ENCODE measurements at places on chromosomes 2 and 18. TPM values are rescaled to one million over a fixed set of nuclear protein-coding genes. Genes with fewer than 3 reads are reported as not detected.
A peak's percentile ranks its signal among the peaks of the same experiment; 100 is the strongest.

- H3K4me1 ChIP-seq: no peaks in the 10 kb centered on the region
- H3K27ac ChIP-seq: no peak overlapping the region
- no peaks in the 10 kb centered on the region for H3K36me3 ChIP-seq
- peaks cover 3% of the 10 kb centered on the region for H3K27me3 ChIP-seq
- DNase-seq: no peak
- no peak overlapping the region for H3K4me3 ChIP-seq
Measured at GRCh38 chr2:71785516-71785981, 332.2 kb downstream of the DYSF start.

Gene PER2
- 19.0 TPM for total RNA-seq

DNA sequence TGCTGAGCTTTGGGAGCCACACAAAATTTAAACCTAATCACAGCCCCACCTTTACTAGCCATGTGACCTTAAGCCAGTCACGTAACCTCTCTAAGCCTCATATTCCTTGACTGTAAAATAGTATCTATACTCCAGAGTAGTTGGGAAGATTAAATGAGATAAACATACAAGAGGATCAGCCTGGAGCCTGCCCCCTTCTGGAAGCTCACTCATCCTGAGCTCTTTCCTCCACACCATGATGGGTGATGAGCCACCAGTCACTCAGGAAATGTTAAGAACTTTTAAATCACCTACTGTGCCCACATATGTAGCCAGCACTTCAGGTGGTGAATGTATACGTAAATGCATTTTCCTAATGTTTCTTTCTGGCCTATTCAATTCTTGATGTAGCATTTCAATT is 195.9 kb upstream of the DDX18 start:
- H3K4me3 ChIP-seq: no peak overlapping the region
- no peak overlapping the region for H3K27ac ChIP-seq
- no peak for DNase-seq
- H3K36me3 ChIP-seq: no peaks in the 10 kb centered on the region

Gene TLX2
- 1.2 TPM for total RNA-seq

DNA sequence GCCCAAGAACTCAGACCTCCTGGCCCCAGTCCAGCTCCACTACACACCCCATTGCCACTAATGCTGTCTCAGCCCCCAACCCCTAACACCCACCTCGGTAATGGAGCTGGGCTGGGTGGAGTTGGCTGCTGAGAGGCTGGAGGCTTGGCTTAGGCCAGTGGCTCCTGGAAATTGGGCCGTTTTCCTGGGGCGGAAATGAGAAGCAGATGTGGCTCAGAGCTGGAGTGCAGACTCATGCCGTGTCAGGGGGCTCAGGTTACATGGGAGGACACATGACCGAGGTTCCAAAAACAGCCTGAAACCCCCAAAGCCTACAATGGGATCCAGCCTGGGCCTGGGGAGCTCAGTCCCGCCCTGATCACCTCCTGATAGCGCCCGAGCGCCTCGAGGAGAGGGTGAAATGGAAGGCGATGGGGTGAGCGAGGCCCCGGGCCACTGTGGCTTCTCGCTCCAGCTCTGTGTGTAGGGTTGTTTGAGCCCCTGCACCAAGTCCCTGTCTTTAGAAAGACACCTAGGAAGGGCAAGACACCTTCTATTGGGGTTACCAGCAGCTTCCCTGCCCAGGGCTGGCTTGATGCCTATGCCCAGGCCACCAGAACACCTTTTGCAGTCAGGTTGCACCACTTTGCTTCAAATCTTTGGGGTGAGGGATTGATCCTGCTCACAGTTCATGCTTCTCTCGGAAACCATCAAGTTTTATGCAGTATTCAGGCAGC is 175.7 kb upstream of the HAAO start:
- H3K4me3 ChIP-seq: no peak overlapping the region
- no peaks in the 10 kb centered on the region for H3K36me3 ChIP-seq
- H3K27me3 ChIP-seq: peaks cover 2% of the 10 kb centered on the region

Gene DNAJC27
- 7.0 TPM for total RNA-seq

GRCh38 chr2:68043032-68043431 is 19.8 kb downstream of the C1D start:
- DNase-seq: no peak
- H3K4me1 ChIP-seq: no peaks in the 10 kb centered on the region
- no peak overlapping the region for H3K4me3 ChIP-seq
- no peak overlapping the region for H3K27ac ChIP-seq
- peaks cover 9% of the 10 kb centered on the region for H3K36me3 ChIP-seq

GRCh38 chr2:217711188-217711587 is 291.6 kb downstream of the TNS1 start:
- no peaks in the 10 kb centered on the region for H3K27me3 ChIP-seq
- H3K4me3 ChIP-seq: no peak overlapping the region
- H3K4me1 ChIP-seq: no peaks in the 10 kb centered on the region
- no peaks in the 10 kb centered on the region for H3K36me3 ChIP-seq
- DNase-seq: no peak

Gene REG1A
- total RNA-seq: not detected

DNA sequence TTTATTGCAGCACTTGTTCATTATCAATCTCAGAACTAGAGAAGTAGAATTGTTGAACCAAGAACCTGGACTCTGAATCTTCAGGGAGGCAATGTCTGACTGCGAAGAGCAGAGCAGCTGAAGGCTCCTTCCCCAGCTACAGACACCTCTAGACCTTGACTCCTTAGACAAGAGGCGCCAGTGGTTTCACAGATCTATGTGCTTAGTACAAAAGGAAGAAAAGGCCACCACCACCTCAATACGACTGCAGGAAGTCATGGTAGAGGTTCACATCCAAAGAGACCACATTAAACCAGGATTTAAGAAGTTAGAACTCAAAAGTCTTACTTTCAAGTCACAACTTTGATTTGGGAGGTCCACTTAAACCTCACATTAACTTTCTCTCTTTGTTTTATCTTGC is 158.1 kb upstream of the VRK2 start:
- H3K36me3 ChIP-seq: no peaks in the 10 kb centered on the region
- no peaks in the 10 kb centered on the region for H3K4me1 ChIP-seq
- peaks cover 6% of the 10 kb centered on the region for H3K27me3 ChIP-seq
- no peak for DNase-seq
- no peak overlapping the region for H3K27ac ChIP-seq
- no peak overlapping the region for H3K4me3 ChIP-seq

Gene ST6GAL2
- total RNA-seq: not detected

DNA sequence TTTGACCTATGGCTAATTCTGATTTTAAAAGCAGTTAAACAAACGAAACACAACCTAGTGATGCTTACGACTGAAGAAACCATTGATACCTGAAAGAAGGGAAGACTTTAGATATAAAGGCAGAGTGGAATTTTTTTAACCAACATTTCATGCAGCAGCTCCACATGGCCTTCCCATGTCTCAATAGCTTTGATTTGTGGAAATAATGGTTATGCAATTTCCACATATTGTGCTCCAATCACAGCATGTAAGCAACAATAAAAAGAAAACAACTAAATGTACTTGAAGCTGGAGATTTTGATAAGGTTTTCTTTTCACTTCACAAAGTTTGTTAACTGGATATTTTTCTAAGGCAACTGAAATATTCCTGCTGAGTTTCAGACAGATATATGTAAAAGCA is 82.0 kb upstream of the SLC39A10 start:
- no peaks in the 10 kb centered on the region for H3K27me3 ChIP-seq
- H3K4me3 ChIP-seq: no peak overlapping the region
- H3K4me1 ChIP-seq: peaks cover 59% of the 10 kb centered on the region
- H3K27ac ChIP-seq: no peak overlapping the region

Gene PTH2R
- 0.10 TPM for total RNA-seq

Gene PROM2
- total RNA-seq: 0.37 TPM

DNA sequence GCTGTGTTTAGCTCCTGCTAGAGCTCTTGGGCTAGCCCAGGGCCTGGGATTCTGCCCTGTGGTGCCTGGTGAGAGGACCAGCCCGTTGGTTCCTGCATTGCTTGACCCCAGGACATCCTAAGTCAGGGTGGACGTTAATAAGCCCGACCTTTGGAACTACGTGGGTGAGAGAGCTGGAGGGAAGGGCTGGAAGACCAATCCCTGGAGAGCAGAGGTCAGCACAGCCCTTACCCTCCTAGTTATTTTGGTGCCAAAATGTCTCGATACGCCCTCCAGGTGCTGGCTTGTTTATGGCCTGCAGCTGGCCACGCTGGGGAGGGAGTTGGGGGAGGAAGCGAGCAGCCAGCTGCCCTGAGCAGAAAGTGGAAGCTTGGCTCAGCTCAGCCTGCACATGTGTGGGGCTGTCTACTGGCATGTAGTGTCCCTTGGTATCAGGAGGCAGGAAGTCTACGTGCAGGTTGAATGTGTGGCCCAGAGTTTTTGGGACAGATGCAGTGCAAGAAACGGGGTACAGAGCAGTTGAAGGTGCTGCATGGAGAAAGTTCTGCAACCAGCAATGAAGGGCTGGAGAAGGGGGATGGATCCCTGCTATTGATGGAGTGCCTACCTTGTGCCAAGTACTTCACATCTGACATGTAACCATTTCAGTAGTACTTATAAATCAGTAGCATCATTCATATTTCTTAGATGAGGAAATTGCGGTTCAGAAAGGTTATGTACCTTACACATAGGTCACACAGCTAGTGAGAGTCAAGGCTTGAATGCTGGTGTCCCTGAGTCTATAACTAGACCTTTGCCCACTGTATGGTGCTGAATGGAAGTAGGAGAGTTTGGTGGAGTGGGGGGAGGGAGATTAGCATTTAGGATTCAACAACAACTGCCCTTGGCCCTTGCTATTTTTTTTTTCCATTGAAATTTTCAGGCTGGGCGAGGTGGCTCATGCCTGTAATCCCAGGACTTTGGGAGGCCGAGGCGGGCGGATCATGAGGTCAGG is 5.0 kb upstream of the DGKD start:
- DNase-seq: no peak
- H3K4me1 ChIP-seq: peaks cover 31% of the 10 kb centered on the region
- no peak overlapping the region for H3K27ac ChIP-seq

DNA sequence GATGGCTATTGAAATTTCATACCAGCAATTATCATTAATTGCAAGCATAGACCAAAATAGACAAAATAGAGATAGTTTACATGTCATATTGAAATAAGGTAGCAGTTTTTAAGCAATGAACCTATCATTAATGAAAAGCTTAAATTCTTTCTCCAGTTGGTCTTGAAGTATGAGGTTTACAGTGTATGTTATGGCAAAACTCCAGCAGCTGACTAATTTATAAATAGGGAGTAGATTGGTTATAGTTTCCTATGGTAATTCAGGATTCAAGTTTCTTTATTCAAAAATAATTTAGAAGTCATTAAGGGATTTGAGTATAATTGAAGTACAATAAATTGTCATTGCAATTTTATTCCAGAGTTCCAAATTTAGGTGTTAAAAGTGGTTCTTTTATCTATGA is 69.6 kb upstream of the COL5A2 start:
- no peaks in the 10 kb centered on the region for H3K4me1 ChIP-seq
- no peak overlapping the region for H3K27ac ChIP-seq
- H3K36me3 ChIP-seq: peaks cover 3% of the 10 kb centered on the region

Gene ABCB11
- total RNA-seq: not detected

DNA sequence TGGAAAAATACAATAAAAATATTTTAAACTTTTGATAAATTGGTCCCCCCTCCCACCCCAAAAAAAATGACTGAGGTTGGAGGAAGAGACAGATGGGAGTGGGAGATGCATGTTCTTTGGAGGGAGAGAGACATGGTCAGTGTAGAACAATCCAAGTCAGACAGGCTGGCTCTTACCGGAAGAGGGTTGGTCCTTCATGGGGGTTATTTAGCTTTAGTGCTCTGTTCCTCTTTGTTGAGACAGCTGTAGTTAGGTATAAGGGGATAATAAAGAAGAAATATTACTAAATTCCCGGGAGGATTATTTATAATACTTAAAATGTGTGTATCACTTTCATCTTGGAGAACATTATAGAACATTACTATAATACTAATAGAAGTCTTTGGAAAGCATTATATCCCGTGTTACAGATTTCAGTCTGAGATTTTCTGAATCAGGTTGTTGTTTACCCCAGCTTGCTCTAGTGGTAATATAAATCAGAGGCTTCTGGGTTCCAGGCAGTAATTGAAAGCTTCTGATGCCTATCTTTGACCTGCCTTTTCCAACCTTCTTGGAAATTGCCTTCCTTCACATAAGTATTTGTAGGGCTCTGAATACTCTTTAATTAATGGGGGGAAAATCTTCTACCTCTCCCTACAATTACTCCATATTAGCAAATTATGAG is 87.7 kb downstream of the SPTBN1 start:
- DNase-seq: no peak
- peaks cover 2% of the 10 kb centered on the region for H3K27me3 ChIP-seq
- H3K4me3 ChIP-seq: no peak overlapping the region
- H3K36me3 ChIP-seq: no peaks in the 10 kb centered on the region

- H3K27me3 ChIP-seq: no peaks in the 10 kb centered on the region
- no peaks in the 10 kb centered on the region for H3K4me1 ChIP-seq
- no peak for DNase-seq
- no peak overlapping the region for H3K27ac ChIP-seq
- H3K36me3 ChIP-seq: peaks cover 17% of the 10 kb centered on the region
Measured at GRCh38 chr2:69395866-69396265, 8.8 kb upstream of the GFPT1 start.

Gene INHA
- total RNA-seq: not detected

DNA sequence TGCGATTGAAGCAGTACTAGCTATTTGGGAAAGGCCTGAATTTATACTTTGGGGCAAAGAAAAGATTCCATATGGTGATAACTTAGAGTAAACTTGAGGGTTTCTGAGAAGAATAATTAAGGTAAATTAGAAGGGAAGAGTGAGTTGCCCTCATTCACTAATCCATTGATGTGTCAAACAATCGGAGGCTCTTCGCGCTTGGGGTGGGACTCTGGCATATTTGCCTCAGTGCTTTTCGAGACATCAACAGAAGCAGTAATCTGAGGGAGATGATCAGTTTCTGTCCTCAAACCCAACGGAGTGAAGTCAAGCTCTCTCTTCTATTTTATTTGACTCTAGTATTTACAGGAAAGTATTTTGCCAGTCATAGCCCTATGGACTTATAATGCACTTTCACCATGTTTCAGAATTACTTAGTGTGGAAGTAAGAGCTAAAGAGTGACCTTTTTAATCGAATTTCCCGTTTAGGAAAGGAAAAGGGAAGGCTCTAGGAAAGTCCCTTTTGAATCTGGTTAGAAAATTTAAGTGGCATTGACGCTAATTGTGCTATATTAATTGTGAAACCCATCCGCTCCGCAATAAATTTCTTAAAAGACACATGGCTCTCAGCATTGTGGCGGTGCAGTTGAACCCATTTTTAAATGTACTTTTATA is 1.3 kb downstream of the RAB10 start:
- peak overlapping the region; percentile 94 for H3K4me3 ChIP-seq
- peaks cover 26% of the 10 kb centered on the region for H3K4me1 ChIP-seq
- H3K27ac ChIP-seq: peak overlapping the region; percentile 70
- DNase-seq: no peak
- H3K27me3 ChIP-seq: no peaks in the 10 kb centered on the region

- H3K27ac ChIP-seq: no peak overlapping the region
- no peaks in the 10 kb centered on the region for H3K36me3 ChIP-seq
- H3K4me3 ChIP-seq: no peak overlapping the region
- no peaks in the 10 kb centered on the region for H3K27me3 ChIP-seq
- DNase-seq: no peak
Measured at GRCh38 chr18:9925369-9925768, 11.6 kb downstream of the VAPA start.

GRCh38 chr2:241051578-241052487 is 50.3 kb downstream of the MTERF4 start:
- no peaks in the 10 kb centered on the region for H3K4me1 ChIP-seq
- H3K36me3 ChIP-seq: no peaks in the 10 kb centered on the region
- no peak overlapping the region for H3K27ac ChIP-seq
- no peaks in the 10 kb centered on the region for H3K27me3 ChIP-seq
- H3K4me3 ChIP-seq: no peak overlapping the region

- no peak for DNase-seq
- no peaks in the 10 kb centered on the region for H3K27me3 ChIP-seq
- H3K36me3 ChIP-seq: no peaks in the 10 kb centered on the region
- no peak overlapping the region for H3K27ac ChIP-seq
Measured at GRCh38 chr2:210955591-210955990, 399.2 kb downstream of the CPS1 start.

Measured in activated T-helper 1 cell treated with anti-CD3 and anti-CD28 coated beads, Interleukin-12 subunit alpha, Interleukin-12 subunit beta, Interleukin-2, Interleukin-4 antibody, amounts not matched to agents 30 ng/mL and 10 ng/mL and 1 ng/mL, durations not matched to agents 14 hours and 24 hours and 36 hours (primary cell).